ENCODE measurements at places on chromosomes 3 and 15. TPM values are rescaled to one million over a fixed set of nuclear protein-coding genes. Genes with fewer than 3 reads are reported as not detected.

Gene ZIC4
- total RNA-seq = not detected

Gene ZNF621
- 18.8 TPM for total RNA-seq

DNA sequence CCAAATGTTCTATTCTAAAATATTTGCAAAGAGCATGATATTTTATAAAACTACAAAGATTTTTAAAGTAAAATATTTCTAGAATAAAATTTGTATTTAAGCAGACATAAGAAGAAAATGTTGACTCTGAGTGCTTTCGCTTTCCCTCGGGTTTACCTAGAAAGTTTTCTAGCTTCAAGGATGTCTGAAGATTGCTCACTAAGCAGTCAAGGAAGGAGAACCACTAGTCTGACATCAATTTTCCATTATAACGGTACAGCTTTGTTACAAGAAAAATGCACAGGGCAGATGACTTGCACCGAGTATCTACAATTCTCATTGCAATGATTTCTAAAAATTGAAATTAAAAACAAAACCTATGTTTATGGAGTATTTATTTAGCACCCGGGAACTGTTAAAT, 14.2 kb downstream of the GPR15 start:
- no peak for DNase-seq

Gene NECTIN3
- 19.8 TPM for total RNA-seq

Gene TIMMDC1
- 107 TPM for total RNA-seq

Gene IMPG2
- 0.13 TPM for total RNA-seq

DNA sequence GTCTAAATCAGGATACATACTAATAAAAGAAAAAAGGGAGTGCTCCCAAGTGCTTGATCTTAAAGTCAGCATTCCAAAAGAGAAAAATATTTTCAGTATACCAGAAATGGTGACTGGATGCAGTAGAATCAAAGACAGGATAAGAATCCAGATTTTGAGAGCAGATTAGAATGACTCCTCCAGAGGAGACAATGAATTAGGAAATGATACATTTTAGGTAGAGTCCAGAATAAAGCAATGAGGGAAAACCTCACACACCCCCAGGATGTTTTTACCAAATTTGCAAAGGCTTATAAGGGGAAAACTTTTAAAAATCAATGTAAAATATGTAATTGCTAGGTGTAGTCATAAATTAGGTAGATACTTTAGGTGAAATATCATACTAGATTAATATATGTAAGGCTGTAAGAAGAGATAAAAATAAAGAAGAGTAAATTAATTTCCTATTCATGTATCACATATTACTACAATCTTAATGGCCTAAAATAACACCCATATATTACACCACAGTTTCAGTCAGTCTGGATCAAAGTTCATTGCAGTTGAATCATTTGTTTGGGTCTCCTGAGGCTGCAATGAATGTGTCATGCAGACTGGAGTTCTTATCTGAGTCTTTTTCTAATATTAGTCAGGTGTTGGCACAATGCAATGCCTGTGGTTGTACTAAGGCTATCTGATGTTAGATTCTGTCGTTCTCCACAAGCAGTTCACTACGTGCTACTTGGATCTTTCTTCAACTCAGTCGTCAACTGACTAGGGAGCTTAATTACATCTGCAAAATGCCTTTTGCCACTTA, 547.8 kb upstream of the EPHA6 start:
- DNase-seq = no peak

DNA sequence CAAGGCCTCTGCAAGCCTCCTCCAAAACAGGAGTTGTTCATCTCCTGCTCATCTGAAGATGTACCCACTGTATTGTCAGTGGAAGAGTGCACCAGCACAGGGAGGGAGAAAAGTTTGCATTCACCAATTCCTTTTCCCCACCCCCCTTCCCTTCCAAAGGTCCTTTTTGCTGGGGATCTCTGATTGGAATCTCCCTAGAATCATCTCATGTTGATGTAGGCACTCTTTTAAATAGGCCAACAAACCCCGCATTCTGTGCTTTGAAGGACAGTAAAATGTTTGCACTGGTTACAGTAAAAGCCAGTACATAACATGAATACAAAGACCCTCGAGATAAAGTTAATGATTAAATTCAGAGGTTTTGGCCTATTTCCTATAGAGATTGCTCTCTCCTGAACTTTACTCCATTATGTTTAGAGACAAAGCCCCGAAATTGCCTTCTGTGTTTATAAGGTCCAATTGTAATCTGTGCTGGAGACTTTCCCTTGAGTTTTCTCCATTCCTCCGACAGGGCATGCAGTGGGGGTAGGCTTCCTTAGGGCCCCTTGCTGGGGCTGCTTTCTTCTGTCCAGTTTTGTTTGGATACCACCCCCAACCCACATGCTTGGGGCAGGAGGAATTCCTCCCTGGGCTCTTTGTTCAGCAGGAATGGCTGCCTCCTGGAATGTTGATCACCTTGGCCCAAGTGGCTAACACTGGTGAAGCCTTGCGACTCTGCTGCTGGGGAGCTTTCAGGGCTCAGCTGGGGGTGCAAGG, 22.5 kb downstream of the TRIM71 start:
- DNase-seq = no peak

- DNase-seq = no peak
These were observed 197.8 kb upstream of the TPM1 start for GRCh38 chr15:62844564-62845240.

- no peak for DNase-seq
These were observed 65.4 kb downstream of the KCNH8 start for GRCh38 chr3:19213603-19214220.

Gene RYK
- total RNA-seq = 57.6 TPM

DNA sequence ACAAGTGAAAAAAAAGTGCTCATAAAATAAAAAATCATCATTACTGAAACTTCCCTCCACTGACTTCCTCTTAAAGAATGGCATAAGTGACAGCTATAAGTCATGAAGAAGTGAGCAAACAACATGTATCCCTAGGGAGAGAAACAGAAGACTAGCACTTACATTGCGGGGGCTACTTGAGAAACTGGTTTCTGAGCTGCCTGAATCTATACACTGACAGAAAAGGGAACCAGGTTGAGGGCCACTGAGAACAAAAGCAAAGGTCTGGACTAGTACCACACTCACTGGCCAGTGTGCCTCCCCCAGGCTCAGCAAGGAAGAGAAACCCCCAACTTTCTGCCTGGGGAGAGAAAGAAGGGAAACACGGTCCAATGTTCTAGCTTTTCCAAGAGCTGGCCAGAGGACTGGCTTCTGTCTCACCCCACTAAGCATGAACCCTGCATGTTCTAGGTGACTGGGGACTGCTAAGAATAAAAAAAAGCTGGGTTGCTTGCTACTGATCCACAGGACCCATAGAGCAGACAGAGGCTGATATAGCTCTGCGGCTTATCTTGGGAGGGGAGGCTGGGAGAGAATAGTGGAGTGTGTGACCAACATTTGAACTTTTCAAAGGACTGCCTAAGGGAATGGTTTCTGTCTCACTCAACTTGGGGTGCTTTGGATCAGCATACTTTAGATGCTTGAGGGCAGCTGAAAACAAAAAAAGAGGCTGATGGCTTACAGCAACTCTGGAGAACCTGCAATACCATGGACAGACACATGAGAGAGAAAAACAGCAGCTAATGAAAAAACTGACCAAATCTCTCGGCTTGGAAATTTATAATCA, 8.1 kb downstream of the RAD18 start:
- no peak for DNase-seq

DNA sequence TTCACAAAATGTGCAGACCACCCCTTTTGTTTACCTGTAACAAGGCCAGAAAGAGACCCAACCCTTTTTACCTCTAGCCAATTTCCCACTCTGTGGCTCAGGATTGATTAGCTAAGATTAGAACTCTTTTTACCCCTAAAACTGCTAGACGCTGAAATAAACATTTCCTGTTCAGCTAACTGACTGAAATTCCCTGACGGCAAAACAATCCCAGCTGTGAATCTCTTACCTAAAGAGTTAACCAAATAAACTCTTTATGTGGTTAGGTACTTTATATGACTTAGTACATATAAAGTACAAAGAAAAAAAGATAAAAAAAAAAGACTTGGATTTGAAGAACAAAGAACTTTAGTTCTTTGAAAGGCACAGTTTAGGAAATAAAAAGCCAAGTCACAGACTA, 988.7 kb downstream of the FHIT start:
- DNase-seq = no peak

GRCh38 chr15:60275624-60276023, 122.2 kb downstream of the ANXA2 start:
- DNase-seq = no peak

GRCh38 chr3:150874666-150875219, 30.5 kb downstream of the MINDY4B start:
- no peak for DNase-seq

DNA sequence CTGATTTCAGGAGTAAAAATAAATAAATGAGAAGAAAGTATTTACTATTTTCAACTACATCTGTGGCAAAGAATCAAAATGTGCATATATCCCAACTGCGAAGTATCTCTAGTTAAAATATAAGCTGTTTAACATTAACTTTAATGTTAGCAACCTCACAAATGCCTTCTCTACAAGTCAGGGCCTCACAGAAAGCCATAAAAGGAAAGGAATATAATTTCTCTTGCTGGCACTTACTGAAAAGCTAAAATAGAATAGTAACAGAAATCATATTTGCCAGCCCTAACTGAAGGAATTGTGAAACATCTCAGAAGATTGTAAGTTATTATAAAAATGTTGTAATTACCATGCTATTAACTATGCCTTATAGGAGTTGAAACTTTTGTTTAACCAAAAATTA, 65.1 kb upstream of the MBNL1 start:
- no peak for DNase-seq

Gene THPO
- total RNA-seq = 1.1 TPM

DNA sequence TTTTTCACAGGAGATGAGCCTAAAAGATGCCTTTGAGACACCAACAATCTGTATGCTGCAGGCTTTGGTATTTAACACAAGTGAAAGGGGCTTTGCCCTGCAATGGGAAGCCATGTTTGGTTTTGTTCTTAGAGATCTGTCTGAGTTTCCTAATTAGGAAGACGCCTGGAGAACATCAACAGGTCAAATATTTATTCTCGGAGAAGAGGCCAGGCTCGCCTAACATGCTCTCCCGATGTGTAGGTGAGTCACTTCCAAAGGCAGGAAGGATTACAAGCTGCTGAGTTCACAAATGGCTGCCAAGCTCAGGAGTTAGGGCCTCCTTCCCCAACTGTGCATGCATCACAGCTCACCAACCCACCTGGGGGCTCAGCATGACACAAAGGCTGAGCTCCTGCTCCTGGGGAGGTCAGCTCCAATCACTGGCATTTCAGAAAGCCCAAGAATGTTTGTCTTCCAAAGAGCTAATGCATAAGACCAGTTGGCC, 119.5 kb upstream of the PRICKLE2 start:
- no peak for DNase-seq

Gene WDR82
- total RNA-seq = 52.7 TPM

DNA sequence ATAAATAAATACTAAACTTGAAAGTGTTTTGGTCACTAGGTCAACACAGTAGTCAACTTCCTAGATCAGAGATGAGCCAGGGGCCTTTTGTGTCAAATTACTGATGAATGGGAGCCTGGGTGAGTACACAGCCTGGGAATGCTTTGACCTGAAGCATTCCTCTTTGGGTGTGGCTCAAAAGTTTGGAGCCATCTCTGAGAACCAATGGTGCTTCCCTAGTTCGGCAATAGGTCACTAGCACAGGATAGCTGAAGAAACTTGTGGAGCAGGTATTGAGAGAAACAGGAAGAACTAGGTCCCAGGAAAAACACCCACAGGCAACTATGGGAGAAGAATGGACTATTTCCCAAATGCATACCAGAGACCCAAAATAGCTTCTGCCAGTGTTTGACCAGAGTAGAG, 56.6 kb upstream of the PLXND1 start:
- DNase-seq = no peak

- no peak for DNase-seq
These were observed 302.3 kb upstream of the ICE2 start for GRCh38 chr15:60781211-60781713.

Gene ITPKA
- total RNA-seq = 0.16 TPM
